Activated CD4-positive, alpha-beta T cell treated with anti-CD3 and anti-CD28 coated beads, Interleukin-2, amount 50 U/mL, for 48 hours (primary cell): ENCODE measurements at places on chromosomes 2 and 18.
A peak's percentile ranks its signal among the peaks of the same experiment; 100 is the strongest.

DNA sequence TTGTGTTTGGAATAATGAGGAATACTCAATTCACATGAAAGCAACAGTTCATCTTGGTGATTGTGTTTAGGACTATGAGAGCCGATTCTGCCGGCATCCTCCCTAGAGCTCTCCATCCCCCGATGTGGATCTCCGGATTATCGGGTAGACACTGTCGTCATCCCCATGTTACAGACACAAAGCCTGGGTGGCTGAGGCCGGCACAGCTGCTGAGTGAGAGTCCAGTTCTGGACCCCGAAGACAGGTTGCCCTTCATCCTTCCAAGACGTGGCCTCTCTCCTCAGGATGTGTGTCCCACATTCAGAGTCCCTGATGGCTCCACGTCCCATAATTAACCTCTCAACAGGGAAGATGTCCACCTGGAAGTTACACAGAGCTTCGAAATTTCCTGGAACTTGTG is 129.3 kb downstream of the HDAC4 start:
- DNase-seq, result no peak

DNA sequence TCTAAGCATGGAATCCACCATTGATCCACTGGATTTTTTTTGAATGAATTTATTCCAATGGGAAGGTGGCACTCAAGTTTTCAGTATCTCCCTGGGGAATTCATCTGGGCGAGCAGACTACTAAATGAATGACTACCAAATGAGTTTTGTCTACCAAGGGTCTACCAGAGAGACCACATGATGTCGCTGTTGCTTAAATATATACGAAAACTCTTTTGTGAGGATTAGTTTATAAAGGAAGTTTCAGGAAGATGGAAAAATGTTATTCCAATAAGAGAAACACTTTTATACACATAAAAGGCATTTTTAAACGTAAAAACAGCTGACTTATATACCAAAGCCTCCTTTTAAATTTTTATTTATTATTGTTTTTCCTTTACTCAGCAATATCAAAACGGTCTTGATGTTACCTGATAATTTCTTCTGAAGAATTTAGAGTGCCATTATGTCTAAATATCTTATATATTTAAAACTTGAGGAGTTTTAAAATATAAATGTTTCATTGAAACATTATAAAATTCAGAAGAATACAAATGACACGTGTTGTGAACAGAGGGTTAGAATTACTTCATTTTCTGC is 139.7 kb downstream of the HRH4 start:
- DNase-seq, result no peak

- DNase-seq, result peak; percentile 51
Observed at GRCh38 chr2:205763708-205764211, 81.5 kb downstream of the NRP2 start.

DNA sequence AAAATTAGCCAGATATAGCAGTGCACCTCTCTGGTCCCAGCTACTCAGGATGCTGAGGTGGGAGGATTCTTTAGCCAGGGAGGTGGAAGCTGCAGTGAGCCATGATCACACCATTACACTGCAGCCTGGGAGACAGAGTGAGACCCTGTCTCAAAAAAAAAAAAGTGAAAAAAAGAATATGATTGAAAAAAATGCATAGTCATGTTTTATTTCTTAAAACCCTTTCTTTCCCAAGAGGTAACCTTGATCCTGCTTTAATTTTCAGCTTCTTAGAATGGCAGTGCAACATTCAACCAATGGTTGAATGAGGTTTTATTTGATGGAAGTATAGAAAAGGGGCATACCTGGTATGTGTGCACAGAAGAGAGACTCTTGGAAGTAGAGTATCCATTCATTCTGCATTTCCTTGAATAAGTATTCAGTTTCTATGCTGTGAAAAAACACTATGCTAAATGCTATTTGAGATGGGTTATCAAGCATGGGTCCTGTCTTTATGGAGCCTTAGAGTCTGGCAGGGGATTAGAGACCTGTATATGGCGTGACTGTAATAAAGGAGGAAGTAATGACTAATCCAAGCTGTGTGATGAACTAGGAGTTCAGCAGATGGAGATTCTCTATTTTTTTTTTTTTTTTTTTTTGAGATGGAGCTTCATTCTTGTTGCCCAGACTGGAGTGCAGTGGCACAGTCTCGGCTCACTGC is 146.3 kb downstream of the WDSUB1 start:
- no peak for DNase-seq

- DNase-seq, result no peak
Observed at GRCh38 chr2:217851191-217852020, 151.4 kb downstream of the TNS1 start.

DNA sequence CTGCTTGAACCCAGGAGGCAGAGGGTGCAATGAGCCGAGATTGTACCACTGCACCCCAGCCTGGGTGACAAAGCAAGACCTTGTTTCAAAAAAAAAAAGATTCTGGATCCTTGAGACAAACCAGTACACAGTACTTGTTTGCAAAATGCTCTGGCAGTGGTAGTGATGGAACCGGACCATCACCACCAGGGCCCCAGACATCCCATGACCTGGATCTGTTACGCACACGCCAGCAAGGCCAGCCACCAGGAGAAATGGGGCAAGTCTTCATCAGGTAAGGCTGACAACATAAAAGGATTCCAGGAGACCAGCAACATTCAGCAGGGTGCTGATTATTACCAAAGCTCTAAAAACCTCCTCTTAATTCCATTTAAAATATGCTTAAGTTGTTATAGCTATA is 35.5 kb downstream of the TBC1D8 start:
- DNase-seq, result no peak

DNA sequence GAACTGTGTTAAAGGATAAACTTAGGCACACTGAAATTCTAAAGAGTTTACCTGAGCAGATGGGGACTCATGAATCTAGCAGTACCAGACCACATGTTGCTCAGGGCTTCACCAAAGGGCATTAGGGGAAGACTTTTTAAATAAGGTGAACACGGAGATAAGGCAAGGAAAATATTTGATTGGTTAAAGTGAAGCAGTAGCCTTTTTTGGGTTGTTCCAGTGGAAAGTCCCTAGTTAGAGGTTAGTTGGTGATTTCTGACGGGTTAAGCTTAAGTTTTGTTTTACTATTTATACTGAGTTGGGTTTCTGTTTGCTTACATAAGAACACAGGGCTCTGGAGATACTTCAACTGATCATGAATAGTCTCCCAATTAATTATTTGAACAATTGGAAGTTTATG is 722.5 kb downstream of the SOCS6 start:
- no peak for DNase-seq

DNA sequence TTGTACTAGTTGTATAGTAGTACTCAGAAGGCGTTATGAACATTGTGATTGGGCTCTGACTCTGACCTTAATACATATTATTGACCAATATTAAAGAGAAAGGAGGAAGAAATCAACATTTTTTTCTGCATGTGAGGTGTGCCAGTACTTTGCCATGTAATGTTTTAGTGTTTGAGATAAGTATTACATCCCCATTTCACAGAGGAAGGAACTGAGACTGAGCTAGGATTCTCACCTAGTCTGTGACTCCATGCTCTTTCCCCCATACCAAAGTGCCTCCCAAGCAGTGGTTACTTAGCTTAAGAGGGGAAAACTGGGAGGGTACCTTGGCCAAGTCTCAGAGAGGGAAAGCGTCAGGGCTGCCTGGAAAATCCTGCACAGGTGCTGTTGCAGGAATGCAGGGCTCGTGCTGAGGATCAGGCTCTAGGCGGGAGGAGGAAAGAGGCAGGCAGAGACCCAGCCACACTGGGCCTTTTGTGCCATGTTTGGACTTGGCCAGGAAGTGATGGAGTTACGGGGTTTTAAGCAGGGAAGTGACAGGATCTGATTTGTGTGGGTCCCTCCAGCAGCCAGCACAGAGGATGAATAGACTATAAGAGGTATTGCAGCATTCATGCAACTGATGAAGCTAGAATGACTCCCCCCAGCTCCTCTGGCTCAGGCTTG is 1.7 kb downstream of the PNKD start:
- DNase-seq, result no peak

DNA sequence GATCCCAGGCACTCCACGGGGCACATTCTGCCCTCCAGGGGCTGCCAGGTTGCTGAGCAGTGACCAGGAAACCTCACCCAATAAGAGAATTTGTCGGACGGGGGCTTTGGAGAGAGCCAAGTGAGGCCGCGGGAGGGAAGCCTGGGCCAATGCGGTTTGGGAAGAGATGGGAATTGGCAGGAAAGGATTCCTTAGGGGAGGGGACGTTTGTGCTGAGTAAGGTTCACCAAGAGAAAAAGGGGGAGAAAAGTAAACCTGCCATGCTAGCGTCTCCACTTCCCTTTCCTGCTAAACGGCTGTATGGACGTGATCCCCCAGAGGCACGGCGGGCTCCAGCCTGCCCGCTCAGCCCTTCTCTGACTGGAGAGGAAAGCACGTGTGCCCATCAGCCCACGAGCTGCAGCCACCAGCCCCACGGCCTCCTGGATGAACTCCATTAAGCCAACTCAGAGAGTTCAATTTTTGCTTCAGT is 194.4 kb upstream of the ID2 start:
- no peak for DNase-seq

- DNase-seq, result no peak
Observed at GRCh38 chr2:96903815-96904214, 33.9 kb upstream of the SEMA4C start.

DNA sequence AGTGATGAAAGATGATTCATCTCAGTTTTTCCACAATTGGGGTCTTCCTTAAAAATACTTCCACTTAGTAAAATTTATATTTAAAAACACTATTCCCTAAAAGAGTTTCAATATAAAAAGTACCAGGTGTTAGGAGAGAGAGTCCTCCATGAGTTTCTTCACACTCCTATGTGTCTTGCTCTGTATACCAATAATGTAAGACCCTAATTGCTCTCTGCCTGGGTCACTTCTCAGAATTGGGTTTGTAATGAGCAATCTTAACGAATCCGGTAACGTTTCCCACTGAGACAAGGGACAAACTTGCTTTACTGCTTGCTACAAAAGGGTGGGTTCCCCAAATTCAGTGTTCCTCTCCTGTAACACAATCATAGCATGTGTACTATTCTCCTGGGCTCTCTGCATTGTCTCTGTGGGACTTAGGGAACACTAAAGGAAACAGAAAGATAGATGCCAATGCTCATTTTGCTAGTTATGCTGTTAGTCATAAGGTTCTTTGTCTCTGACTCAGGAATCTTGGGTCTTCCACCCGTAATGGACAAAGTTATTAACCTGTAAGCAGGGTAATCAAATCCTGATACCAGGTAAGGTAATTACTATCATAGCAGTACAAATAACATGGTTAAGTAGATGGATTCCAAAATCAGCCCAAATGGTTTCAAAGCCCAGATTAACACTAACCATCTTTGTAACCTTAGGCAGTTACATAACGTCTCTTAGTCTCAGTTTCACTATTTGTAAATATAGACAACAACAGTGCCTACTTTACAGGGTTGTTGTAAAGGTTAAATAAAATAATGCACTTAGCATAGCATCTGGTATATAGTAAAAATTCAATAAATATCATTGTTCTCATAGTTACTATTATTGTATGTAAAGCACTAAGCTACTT is 46.3 kb downstream of the ITSN2 start:
- no peak for DNase-seq

GRCh38 chr2:178386986-178387597 is 63.9 kb downstream of the PRKRA start:
- no peak for DNase-seq

DNA sequence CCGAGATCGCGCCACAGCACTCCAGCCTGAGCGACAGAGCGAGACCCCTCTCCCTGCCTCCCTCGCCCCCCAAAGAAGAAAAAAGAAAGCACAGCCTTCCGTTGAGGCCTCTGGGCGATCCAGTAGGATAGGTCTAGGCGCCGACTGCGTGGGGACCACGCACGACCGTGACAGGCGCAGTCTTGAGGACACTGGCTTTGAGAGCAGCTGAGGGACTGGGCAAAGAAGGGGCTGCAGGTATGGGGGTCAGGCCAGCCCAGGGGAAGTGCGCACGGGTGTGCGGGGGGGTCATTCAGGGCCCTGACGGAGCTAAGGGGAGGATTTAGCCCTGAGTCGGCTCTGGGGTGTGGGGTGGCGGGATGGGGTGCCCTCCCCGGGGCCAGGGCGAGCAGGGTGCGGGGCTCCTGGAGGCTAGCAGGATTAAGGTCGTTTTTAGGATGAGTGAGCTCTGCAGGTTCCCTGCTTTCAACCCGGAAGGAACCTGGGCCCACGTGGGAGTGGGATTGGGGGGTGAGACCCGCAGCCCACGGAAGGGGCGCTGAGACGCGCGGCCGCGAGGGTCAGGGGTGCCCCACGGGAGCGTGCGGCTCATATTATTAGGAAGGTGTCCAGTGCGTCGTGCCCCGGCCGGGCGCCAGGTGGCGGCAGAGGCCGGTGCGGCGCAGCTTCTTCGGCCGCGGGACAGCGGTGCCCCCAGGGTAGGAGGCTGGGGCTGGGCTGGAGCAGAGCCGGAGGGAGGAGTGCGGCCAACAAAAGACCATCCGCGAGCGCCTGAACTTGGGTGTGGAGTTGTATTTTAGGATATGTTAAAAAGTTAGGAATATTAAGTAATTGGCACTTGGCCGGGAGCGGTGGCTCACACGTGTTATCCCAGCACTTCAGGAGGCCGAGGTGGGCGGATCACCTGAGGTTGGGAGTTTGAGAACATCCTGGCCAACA is 20.5 kb upstream of the ZNF236 start:
- peak; percentile 50 for DNase-seq

- no peak for DNase-seq
Observed at GRCh38 chr2:234699456-234699855, 202.6 kb upstream of the ARL4C start.

- DNase-seq, result no peak
Observed at GRCh38 chr2:179057737-179058136, 7.8 kb upstream of the CCDC141 start.

GRCh38 chr2:200380833-200381542 is 74.5 kb downstream of the SPATS2L start:
- DNase-seq, result no peak

DNA sequence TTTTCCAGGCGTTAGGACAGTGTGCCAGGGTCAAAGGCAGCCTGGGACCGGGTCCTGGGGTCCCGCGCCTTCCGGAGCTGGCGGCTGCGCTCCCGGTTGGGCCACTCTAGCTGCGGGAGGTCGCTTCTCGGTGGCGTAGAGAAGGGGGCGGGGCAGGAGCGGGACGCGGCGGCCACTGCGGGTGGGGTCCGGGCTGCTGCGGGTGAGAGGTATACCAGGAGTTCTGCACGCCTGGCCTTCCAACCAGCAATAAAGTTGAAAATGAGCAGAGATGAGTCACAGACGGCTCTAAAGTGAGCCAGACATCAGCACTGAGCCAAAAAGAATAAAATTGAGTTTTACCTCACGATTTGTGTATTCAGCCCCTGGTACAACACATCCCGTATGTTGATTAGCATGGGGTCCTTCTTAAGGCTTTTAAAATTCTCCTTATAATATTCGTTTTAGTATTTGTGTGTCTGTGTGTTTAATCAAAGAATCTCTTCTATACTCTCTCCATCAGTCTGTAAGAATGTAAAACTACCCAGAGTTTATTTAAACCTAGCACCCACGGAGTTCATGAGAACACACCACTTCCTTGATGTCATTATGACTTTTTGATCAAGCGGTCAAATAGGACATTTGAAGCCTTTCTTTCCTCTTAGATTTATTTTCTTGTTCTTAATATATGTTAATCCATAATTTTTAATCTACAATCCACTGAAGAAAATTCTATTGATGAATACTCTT is at the start of gene C1GALT1C1L:
TSS of gene C1GALT1C1L (minus strand) at position 108 of the 729 bp plus-strand sequence. CDS start at position 1, 107 bp downstream.
- DNase-seq, result peak; percentile 32

GRCh38 chr2:183543222-183543621 is 419.0 kb downstream of the NUP35 start:
- DNase-seq, result no peak
